ENCODE measurements at places on chromosomes 3 and 15.
A peak's percentile ranks its signal among the peaks of the same experiment; 100 is the strongest.

DNA sequence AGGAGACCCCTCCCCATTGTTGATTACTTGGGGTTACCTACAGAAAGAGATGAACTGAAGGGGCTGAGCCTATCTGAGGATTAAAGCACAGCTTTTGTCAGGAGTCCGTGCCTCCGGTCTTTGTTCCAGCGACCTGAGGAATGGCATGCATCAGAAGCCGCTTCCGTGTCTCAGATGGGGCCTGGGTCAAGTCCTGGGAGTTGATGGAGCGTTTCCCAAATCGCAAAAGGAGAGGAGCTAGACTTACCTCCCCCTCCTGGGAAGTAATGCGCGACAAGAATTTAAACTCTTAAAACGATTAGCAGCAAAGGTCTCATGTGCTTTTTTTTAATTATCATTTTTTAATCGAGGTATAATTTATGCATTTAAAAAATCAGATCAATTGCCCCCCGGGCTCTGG is 983 bp upstream of the ALDH1A3 start:
- DNase-seq, result no peak

DNA sequence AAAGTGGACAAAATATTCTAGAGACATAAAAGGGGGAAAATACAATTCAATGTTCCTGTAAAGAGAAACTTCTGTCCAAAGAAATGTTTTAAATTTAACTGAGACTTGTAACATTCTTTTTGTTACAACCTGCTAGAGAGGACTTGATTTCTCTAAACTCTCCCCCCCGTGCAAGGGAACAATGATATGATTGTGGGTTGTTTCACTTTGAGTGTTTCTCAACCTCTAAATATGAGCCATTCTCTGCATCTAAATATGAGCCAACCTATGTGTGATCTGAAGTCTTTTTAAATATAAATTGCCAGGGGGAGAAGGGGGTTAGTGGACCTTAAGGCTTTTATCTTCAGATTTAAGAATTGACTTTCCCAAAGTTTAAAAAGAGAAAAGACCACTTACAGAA is 14.6 kb downstream of the ZNF860 start:
- no peak for DNase-seq

DNA sequence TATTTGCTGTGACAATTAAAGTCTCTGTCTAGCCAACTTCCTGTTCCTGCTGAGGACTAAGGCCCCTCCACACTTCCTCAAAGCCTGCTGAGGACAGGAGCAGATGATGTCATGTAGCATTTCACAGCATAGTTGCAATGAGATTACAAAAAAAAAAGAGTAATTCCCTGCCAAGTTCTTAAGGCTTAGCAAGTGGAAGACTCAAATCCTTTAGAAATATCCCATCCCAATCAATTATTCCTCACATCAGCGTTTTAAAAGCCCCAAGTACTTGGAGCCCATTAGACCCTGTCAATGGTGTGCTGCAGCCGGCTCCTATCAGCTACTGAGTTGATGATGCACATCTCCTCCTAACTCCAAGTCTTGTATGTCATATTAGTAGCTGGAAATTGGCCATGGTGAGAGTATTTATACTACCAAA is 51.7 kb downstream of the TRANK1 start:
- peak; percentile 50 for DNase-seq

DNA sequence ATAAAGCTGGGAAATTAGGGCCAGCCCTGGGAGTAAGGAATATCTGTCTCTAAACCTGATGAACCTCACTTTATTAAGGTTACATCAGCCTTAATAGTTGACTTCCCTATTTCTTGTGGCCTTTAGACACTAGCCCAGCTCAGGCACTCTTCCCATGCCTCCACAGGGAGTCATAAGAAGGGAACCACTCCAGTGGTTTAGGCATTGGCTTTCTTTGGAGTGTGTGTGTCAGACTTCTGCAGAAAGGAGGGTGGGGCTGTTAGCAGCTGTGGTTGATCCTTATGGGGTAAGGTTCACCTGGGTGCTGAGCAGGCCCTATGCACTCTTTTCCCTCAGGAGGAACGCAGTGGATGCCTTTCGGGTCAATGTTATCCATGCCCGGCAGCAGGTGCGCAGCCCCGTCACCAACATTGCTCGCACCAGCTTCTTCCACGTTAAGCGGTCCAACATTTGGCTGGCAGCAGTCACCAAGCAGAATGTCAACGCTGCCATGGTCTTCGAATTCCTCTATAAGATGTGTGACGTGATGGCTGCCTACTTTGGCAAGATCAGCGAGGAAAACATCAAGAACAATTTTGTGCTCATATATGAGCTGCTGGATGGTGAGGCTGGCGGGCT is 4.0 kb downstream of the AP2M1 start:
- DNase-seq, result no peak

DNA sequence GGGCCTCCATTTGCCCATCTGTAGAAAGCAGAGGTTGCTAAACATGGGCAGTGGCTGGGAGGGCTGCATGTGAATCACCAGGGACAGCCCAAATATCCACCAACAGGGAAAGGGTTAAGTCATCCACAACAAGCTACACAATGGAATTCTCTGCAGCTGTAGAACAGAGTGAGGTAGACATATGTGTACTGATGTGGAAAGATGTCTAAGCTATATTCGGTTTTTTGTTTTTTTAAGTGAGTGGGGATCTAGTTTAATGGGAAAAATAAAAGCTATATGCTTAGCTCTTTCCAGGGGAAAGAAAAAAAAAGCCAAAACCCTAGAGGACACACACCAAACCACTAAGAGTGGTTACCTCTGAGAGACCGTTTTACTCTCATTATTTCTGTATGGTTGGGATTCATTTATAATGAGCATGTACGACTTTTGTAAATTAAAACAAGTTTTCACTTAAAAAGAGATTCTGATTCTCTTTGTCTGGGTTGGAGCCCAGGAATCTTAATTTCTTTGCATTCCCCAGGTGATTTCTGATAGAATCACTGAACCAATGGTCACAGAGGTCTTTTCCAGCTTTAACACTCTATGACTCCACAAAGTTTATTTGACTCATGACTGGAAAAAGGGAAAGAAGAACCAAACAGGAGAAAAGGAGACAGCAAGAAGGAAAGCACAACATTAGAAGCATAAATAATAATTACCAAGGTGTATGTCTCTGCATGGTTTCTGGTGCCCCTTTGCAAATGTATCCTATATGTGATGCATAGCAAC is 19.1 kb downstream of the CRABP1 start:
- no peak for DNase-seq

DNA sequence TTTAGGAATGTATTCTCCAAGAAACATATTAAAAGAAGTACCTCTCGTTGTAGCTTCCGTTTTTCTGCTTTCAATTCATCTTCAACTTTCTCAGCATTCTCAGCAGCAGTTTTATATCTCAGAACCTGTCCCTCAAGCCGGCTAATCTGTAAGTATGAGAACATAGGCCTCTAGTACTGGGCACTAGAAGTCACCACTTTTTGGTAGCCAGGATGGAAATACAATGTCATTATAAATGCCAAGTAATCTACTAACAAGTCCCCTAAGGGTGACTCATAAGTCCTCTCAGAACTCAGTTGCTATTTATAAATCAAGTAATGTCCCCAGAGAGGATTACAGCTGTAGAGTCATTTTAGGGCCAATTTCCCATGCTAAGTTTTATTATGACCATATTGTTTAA is 61.1 kb downstream of the MLH1 start:
- no peak for DNase-seq

- DNase-seq, result no peak
Measured at GRCh38 chr3:114128231-114128630, 50.6 kb downstream of the DRD3 start.

GRCh38 chr15:87312221-87312620 is 944.3 kb downstream of the NTRK3 start:
- no peak for DNase-seq

- no peak for DNase-seq
Measured at GRCh38 chr15:83784975-83785374, 131.1 kb downstream of the ADAMTSL3 start.

GRCh38 chr3:160401291-160402095 is 2.0 kb downstream of the SMC4 start:
- DNase-seq, result no peak

DNA sequence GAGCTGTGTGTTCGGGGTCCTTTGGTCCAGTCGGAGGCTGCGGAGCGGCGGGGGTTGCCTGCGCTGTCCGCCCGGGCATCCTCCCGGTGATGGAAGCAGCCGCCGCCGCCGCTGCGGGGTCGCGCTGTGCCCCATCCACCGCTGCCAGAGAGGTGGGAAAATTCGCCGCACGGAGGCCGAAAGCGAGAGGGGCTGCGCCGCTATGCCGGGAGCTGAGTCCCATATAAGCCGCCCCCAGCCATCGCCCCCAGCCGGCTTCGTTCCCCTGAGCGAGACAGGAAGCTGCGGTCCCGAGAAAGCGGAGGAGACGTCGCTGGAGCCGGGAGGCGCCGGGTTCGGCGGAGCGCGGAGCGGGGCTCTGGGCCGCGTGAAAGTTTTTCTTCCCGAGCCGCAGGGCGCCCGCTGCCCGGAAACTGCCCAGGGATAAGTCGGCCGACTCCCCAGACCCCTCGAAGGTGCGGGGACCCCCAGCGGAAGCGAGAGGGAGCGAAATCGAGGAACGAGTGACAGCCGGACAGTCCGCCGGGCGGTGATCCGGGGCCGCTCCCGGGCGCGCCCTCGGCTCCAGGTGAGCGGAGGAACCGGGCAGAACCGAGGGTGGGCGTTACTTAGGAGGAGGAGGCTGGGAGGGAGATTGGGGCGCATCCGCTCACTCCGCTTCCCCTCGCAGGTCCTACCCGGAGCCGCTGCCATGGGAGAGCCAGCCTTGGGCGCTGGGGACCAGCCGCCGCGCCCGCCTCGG is 574 bp downstream of the CHST2 start:
- DNase-seq, result peak; percentile 36

- DNase-seq, result no peak
Measured at GRCh38 chr3:14967285-14967684, 19.9 kb downstream of the NR2C2 start.

- DNase-seq, result no peak
Measured at GRCh38 chr15:49815950-49816349, 195.1 kb downstream of the DTWD1 start.

GRCh38 chr3:69104586-69104985 is 17.8 kb downstream of the LMOD3 start:
- no peak for DNase-seq

GRCh38 chr3:172980849-172981248 is 160.2 kb downstream of the SPATA16 start:
- DNase-seq, result no peak

- no peak for DNase-seq
Measured at GRCh38 chr15:55694652-55695150, 48.3 kb downstream of the PRTG start.

DNA sequence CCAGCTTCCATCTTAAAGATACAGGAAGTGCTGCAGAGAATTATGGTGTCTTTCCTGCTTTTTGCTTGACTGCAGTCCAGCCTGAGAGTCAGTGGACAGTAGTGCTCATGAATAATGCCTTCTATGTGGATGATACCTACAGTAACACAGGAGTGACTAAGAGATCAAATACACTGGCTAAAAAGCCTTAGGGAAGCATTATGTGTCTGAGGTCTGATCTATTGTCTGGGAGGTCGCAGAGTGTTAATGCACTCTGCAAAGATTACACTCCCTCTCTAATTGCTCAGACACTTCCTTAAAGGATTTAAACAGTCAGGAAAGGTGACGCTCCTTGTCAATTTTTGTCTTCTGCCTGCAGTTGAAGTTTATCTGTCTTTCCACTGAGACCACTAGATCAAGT is 183.6 kb downstream of the MCTP2 start:
- DNase-seq, result no peak

- DNase-seq, result no peak
Measured at GRCh38 chr15:41861736-41862356, 23.2 kb downstream of the PLA2G4B start.

GRCh38 chr15:81175496-81175895 is 21.2 kb upstream of the IL16 start:
- no peak for DNase-seq

GRCh38 chr3:32322311-32322710 is 69.3 kb upstream of the CMTM7 start:
- DNase-seq, result no peak

DNA sequence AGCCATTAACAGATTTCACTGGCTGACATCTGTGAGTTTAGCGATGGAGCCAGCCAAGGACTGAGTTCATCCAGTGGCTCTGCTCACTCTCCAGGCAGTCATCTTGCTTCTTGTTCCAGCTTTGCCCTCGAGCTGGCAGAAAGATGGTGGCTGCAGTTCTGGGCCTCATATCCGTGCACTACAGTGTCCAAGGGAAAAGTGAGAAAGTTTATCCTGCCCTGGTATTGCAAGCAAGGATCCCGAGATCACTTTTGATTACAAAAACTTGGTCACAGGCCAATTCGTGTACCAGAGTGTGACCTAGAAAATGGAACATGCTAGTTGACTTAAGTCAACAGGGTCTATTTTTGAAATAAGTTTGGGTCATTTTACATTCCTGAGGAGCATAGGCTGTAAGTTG is 288.0 kb upstream of the CHRM5 start:
- DNase-seq, result no peak

DNA sequence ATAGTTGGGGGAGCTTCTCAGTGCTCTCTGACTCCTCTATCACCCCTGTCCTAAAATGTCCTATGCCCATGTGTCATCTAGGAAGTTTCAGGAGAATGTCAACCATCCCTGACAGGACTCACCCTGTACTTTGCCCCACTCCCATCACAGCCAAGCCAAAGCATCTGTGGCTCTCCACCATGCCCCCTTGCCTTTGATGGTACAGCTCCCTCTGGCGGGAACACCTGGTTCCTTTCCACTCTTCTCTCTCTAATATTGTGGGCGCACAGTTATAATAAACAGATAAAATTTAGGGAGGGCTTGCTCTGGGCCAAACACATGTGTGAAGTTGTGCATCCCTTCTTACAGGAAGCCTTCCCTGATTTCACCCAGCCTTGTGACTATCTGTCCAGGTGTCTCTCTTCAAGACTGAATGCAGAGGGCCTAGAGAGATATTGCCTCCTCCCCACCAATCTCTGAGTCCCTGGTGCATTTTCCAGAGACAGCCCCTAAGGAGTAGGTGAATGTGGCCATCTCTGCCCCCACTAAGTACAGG is 62.8 kb downstream of the ISG20 start:
- peak; percentile 18 for DNase-seq

GRCh38 chr3:99731499-99731898 is 86.2 kb upstream of the CMSS1 start:
- no peak for DNase-seq

- no peak for DNase-seq
Measured at GRCh38 chr15:87764461-87765240, 491.9 kb downstream of the NTRK3 start.

DNA sequence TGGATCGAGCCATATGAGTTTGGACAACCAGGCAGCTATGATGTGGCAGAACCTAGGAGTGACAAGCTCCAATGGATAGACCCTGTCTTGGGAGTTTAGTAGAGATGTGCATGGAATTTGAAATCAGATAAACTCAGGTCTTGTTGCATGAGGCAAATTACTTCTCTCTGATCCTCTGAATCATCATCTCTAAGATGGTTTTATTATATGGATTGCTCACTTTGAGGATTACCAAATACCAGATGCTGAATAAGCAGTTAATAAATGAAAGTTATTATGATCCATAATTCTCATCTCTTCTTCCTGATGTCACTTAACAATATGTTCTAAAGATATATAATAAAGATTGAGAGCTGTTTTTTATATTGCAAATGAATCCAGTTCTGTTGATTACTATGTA is 622.2 kb downstream of the NTRK3 start:
- no peak for DNase-seq

Data from Peyer's patch (tissue), 4 donors.